Stimulated activated CD8-positive, alpha-beta memory T cell treated with anti-CD3 and anti-CD28 coated beads, Interleukin-2, amount 100 ng/mL, for 48 hours (primary cell): ENCODE measurements at places on chromosomes 11 and 22.

- DNase-seq, result no peak
Measured at GRCh38 chr11:772429-773390, 4.6 kb downstream of the GATD1 start.

- DNase-seq, result no peak
Measured at GRCh38 chr11:86395061-86395551, 20.4 kb downstream of the CCDC81 start.

DNA sequence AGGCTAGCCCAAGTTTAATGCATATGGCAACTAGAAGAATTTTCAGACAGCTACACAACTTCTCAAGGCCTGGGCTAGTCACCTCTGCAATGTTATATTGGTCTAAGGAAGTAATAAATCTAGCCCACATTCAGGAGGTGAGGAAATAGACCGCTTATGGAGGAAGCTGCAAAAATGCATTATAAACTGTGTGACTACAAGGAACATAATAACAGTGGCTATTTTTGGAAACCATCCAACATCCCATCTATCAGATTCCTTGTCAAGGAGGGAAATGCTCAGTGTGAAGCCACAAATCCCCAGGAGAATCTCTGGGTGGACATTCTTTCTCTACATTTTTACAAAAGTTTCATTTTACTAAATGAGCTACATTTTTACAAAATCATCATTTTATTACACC lies 76.1 kb downstream of the BBOX1 start:
- DNase-seq, result no peak

- no peak for DNase-seq
Measured at GRCh38 chr22:28774378-28774777, 1.9 kb downstream of the CCDC117 start.

DNA sequence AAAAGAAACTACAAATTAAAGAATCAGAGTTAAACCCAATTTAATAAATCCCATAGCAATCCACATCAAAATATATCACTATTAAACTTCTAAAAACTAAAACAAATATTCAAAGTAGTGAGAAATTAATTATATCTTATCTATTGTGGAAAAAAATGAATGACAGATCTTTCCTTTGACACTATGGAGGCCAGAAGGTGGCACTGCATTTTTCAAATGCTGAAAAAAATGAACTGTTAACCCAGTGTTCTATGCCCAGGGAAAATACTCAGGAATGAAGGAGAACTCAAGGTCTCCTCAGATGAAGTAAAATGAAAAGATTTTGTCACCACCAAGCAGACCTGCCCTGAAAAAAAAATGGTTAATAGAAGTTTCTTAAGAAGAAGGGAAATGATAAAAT lies 27.7 kb downstream of the TYR start:
- no peak for DNase-seq

- DNase-seq, result no peak
Measured at GRCh38 chr11:66851698-66852465, 5.0 kb upstream of the LRFN4 start.

DNA sequence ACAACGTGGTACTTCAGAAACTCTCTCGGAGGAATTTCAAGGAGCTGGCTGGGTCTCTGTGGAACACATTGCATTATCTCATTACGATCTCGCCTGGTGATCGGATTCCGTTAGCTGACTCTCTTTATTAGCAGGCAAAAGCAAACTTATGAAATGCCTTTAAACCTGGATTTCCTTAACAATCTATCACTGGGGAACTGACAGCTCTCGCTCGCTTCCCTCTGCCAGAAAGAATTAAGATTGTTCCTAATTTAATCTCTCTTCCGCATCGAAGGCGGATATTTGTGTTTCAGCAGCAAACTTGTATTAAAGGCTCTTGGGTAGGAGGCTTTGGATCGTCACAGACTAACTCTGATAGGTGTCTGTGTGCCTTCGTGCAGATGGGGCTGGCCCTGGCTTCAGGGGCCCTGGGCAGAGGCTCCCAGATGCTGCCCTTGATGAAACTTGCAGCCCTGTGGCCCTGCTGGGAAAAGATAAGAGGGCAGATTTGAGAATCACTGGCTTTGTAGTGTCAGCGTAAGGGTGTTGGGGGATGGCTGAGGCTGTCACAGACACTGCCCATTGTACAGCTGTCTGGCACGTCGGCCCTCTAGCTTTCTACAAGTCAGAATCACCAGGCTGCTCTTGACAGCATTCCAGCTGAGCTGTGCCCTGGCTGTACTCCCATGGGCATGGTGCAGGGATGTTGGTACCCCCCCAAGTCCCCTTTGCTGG lies 162.2 kb upstream of the NECTIN1 start:
- no peak for DNase-seq

DNA sequence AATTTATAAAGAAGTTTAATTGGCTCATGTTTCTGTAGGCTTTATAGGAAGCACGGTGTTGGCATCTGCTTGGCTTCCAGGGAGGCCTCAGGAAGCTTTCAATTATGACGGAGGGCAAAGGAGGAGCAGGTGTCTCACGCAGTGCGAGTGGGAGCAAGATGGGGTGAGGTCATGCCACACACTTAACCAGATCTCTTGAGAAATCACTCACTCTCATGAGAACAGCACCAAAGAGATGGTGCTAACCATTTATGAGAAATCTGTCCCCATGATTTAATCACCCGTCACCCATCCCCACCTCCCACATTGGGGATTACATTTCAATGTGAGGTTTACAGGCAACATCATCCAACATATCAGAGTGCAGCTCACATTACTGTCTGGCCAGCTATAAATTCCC lies 103.5 kb downstream of the ARHGAP8 start:
- no peak for DNase-seq

- no peak for DNase-seq
Measured at GRCh38 chr22:48249713-48250268, 1487.3 kb downstream of the TBC1D22A start.

DNA sequence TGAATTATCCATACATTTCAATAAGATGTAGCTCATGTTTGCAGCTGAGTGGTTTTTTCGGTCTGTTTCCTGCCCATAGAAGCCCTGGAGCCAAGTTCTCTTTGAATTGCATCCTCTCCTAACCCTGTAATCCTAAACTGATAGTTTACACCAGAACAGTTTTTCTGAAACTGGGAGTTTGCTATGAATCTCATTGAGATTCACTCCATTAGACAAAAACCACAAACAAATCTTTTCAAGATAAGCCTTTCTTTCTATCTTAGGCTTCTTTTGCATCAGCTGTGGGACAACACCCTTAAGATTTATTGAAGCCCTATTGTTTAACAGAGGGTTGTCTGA lies 324.8 kb downstream of the DYNC2H1 start:
- no peak for DNase-seq

DNA sequence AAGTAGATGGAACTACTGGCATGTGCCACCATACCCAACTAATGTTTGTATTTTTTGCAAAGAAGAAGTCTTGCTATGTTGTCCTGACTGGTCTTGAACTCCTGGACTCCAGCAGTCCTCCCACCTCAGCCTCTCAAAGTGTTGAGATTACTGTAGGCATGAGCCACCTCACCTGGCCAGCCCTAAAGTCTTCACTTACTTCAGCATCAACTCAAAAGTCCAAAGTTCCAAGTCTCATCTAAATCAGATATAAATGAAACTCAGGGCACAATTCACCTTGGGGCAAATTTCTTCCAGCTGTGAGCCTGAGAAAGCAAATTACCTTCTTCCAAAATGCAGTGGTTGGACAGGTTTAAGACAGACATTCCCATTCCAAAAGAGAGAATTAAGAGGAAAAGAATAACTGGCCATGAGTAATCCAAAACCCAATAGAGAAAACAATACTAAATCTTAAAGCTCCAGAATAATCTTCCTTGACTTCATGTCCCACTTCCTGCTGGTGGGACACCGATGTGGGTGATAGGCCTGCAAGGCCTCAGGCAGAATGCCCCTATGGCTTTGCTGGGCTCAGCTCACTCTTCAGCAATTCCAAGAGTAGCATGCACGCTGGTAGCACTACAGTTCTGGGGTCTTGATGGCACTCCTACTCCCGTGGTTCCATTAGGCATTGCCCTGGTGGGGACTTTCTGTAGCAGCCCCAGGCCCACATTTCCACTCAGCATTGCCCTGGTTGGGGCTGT lies 50.3 kb downstream of the TUG1 start:
- no peak for DNase-seq

DNA sequence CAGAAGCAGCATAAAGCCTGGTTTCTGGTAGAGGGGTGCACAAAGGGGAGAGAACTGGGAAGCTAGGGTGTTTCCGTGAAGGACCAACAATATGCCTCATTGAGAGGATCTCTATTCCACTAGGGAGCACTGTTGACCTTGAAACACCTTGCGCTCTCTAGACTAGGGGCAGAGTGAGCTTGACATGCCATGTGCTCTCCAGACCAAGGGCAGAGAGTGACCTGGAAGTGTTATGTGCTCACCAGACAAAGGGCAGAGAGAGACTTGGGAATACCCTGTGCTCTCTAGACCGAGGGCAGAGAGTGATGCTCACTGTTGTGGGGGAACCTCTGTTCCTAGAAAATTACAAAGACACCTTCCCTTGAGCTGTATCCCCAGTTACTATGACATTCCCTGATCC lies 15.2 kb upstream of the EI24 start:
- no peak for DNase-seq

DNA sequence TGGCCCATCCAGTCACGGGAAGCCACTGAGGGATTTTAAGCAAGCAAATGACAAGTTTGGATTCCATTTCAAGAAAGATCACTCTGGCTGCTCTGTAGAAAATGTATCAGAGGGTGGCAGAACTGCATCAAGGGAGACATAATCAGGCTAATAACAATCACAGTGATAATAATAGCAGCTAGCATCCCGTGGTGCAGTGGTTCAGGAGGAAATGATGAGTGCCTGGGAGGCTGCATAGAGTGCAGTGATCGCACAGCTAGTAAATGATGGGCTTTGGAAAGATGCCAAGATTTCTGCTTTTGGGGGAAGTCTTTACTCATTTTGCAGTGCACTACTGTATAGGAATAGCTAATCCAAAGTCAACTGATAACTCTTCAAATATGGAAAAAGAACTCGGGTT lies 35.8 kb downstream of the TNRC6B start:
- DNase-seq, result no peak

- DNase-seq, result no peak
Measured at GRCh38 chr22:41023299-41023623, 69.1 kb upstream of the EP300 start.

GRCh38 chr22:26972286-26972685 lies 314.9 kb downstream of the MIAT start:
- DNase-seq, result no peak

- no peak for DNase-seq
Measured at GRCh38 chr11:57457643-57458023, 2.7 kb upstream of the RTN4RL2 start.

- DNase-seq, result no peak
Measured at GRCh38 chr11:2512431-2513407, 67.9 kb downstream of the KCNQ1 start.

- DNase-seq, result no peak
Measured at GRCh38 chr11:19828382-19829108, 115.9 kb downstream of the NAV2 start.

DNA sequence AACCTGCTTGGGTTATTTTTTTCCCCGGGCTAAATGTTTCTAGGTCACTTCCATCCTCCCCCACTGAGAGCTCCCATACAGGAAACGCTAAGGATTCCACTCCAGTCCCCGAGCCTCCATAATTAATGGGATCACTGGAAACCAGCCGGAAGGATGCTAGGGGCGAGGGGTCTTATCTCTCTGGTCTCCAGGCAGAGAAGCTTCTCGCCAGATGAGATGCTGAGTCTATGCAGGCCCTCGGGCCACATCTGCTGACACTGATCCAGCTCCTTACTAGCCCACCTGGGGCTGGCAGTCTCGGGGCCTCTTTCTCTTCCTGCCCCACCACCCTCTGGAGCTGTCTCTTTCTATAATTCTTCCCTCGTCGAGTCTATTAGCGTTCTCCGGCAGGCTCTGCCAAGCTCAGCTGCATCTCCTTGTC lies 125.9 kb upstream of the SYT13 start:
- DNase-seq, result no peak

DNA sequence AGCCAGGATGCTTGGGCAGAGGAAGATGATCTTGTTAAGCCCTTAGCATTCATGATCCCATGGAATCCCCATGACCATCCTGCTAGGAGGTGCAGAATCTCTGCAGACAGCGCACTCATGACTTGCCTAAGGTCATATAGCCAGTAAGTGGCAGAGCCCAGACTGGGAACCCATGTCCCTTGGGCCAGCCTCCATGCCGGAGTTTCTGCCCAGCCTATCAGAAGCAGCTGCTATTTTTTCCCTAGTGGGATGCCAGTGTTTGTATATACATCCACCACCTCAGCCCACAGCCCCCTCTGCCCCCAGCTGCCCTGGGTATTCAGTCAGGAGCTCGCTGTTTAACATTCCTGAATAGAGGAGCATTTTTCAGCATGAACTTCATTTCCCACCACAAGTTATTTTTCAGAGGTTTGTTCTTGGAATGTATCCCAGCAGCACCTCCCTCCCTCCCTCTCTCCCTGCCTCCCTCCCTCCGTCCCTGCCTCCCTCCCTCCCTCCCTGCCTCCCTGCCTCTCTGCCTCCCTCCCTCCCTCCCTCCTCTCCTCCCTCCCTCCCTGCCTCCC lies 34.4 kb upstream of the SUSD2 start:
- DNase-seq, result no peak

DNA sequence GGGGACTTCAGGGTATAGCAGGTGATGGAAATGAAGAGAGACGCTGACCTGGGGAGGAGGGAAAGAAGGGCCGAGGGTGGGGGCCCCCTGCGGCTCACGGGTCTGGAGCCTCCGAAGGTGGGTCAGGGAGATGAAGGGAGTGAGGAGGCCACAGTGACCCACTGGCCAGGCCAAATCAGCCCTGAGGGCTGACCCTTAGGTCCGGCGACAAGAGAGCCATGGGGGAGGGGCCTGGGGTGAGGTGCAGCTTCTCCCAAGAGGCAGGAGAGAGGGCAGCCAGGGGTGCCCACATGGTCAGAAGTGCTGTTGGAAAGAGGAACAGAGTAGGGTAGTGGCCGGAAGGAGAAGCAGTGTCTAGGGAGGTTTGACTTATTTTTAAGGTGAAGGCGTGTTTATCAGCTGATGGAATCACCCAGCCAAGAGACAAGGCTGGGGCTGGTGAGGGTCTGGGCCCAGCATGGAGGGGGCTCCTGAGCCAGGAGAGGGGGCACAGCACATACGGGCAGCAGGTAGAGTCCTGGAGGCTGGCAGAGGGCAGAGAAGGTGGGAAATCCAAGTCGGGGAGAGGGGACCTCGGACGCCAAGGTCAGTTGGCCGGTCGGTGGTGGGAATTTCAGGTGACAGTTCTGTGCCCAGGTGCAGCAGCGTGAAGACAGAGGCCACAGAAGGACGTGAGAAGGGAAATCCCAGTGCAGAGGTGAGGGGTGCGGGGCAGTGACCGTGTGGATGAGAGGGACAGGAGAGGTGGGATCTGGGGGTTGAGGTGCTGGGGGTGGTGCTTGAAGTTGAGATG lies 49.0 kb downstream of the LINC01488 start:
- DNase-seq, result no peak

DNA sequence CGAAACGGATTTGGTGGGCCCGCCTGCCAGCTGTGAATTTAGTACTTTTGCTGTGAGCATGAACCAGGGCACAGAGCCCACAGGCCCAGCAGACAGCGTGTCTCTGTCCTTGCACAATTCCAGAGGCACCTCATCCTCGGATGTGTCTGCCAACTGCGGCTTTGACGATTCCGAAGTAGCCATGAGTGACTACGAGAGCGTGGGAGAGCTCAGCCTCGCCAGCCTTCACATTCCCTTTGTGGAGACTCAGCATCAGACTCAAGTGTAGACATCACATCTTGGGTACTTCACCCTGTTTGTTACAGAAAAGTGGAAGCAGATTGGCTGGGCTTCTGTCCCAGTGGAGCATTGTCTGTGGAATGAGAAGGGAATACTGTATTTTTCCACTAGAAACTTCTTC lies 78.6 kb upstream of the MTNR1B start:
- no peak for DNase-seq

- DNase-seq, result no peak
Measured at GRCh38 chr11:44963948-44964347, 13.3 kb upstream of the TP53I11 start.
